ENCODE measurements at places on chromosomes 3 and 15.

DNA sequence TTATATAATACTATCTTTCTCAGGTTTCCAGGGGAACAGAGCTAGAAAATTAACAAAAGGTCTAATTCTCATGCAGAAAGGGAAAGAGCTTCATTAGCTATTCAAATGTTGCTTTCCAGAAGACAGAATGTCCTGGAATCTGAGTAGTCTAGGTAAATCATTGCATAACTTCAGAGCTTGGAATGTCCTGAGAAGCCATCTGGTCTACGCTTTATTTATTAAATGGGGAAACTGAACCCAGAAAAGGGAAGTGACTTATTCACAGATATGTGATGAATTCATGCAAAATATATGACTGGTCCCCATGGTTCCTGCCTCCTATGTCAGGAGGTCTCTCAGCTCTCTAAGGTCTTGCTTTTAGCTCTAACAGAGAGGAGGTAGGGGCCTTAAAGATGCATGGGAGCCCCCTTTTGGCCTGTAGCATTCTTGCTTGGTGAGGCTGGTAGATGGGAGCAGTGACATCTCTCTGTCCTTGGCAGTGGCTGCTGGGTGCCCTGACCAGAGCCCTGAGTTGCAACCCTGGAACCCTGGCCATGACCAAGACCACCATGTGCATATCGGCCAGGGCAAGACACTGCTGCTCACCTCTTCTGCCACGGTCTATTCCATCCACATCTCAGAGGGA is 99.2 kb downstream of the CEMIP start:
- no peak for DNase-seq

DNA sequence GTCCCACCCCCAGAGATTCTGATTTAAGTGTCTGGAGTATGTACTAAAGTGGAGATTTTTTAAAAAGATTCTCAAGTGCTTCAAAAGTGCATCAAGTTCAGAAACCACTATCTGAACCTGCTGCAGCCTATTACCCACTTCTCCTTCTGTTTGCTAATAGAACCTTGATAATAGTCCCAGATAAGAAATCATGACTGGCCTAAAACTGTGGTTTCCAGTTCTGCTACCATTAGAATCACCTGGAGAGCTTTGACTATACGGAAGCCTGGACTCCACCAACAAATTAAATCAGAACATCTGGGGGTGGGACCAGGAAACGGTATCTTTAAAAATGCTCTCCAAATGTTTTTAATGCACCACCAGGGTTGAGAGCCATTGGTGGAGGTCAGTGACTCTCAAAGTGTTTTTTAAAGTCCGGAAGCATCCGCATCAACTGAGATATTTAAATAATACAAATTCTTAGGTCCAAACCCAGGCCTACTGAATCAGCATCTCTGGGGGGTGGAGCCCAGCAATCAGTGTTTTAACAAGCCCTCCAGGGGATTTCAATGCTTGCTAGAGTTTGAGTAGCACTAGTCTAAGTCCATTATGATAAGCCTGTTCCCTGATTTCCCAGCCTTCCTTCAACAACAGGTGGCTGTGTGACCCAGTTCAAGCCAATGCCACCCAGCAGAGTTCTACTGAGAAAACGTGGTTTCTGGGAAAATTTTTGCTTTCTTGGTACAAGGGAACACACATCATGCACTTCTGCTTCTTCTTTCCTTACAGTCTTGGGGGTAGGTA is 45.4 kb upstream of the TIPARP start:
- no peak for DNase-seq

DNA sequence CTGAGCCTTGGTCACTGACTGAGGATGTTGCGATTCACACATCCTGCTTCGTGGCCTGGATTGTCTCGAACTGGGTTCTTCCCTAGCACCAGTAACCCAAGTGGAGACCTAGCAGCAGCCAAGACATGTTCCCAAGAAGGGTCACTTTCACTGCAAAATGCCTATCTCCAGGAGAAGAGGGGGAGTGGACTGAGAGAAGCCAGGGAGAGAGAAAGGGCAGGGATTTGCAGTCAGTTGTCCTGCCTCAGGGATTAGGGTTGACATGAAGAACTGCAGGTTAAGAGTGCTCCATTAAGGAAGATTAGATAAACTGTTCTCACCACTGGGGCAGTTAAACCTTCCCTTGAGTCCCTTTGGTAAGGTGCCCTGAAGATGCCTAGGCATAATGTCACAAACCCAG is 5.7 kb upstream of the CD276 start:
- DNase-seq = no peak

- DNase-seq = no peak
Observed at GRCh38 chr3:36248374-36248773, 131.9 kb upstream of the STAC start.

GRCh38 chr3:103218793-103219192 is 784.0 kb downstream of the ZPLD1 start:
- no peak for DNase-seq

DNA sequence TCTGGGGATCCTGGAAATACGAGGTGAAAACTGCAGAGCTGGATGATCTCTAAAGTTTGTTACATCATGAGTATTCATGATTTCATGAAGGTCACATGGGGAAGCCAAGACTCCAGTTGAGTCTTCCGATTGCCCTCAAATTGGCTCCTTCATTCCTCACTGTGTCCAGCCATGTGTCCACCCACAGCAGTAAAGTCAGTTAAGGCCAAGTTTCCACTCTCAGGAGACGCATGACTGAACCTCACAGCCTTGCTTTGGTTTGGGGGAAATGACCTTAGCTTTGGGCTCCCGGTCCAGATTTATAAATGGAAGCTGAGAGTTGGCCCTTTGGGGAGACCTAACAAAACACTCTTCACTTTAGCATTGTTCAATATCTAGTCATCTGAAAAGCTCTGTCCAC is 289.7 kb upstream of the MCTP2 start:
- no peak for DNase-seq

- DNase-seq = no peak
Observed at GRCh38 chr3:127566833-127567232, 23.7 kb downstream of the TPRA1 start.

DNA sequence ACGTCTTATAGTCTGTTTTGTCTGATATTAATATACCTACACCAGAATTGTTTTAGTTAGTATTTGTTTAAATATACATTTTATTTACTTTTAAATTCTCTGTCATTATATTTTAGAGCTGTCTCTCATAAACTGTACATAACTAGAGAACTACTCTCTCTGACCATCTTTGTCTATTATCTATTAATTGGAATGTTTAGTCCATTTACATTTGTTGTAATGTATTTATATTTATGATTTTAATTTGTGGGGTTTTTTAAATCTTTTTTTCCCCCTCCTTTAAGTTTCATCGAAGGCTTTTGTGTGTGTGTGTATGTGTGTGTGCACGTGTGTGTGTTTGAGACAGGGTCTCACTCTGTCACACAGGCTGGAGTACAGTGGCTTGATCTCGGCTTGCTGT is 47.1 kb downstream of the ITPR1 start:
- DNase-seq = no peak

- no peak for DNase-seq
Observed at GRCh38 chr15:23416349-23417276, 30.4 kb downstream of the GOLGA6L2 start.

DNA sequence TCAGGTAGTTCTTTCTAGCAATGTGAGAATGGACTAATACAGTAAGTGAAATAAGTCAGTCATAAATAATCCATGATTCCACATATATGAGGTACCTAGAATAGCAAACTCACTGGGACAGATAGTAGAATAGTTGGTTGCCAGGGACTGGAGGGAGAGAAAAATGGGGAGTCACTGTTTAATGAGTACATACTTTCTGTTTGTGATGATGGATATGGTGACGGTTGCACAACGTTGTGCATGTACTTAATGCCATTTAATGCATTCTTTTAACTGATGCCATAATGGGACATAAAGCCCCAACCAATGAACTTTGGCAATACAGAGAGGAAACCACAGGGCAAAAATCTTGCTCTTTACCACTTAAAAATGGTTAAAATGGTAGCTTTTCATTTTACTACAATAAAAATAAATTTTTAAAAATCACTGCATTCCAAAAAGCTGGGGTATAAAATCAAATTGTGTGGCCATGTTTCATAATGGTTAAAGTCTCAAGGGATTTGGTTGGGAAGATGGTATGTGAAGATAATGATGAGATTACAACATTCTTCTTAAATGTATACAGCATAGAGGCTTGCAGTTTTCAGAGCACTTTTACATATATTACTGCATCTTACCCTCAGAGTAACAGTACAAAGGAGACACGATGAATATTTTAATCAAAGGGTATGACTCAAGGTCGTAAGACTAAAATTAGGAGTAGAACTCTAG is 45.2 kb downstream of the ADAM10 start:
- no peak for DNase-seq

DNA sequence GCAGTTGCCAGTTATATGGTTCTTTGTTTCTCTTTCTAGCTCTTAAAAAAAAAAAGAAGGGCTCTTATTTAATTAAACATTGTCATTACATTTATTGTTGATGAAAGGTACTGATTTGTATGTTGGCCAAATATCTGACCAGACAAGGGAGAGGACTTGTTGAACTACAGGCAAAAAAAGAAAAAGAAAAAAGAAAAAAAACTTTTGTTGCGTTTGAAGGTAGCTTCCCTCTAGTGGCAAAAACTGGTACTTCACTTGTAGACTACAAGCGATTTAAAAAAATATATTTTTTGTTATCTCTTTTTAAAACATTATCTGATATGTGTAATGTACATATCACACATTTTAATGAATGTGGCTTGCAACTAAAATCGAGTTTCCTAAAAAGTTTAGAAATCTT is 280.6 kb downstream of the ROBO2 start:
- no peak for DNase-seq

DNA sequence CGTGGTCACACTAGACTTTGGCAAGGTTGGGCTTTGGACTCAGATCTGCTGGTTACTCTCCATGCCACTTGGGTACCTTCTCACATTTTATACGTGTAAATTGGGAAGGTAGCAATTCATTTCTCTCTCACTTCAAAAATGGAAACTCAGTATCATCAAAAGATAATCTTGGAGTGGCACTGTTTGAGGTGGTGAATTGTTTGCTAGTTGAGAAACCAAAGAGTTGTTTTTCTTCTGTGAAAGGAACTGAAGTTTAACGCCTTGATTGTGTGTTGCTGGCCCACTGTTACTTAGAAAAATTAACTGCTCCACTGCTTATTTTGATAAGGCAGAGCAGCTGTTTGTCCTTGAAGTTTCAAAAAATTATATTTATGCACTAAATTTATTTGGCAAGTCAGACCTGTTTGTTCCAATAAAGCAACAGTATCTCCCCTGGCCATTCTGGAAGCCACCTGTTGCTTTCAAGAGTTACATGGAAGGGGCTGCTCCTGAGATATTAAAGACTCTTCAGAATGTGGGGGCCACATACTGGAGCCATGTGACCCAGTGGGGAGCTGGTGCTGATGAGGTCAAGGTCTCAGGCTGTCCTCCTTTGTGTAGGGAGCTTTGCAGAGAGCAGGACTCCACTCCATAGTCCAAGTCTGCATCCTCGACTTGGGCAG is 16.2 kb downstream of the PLCL2 start:
- no peak for DNase-seq

DNA sequence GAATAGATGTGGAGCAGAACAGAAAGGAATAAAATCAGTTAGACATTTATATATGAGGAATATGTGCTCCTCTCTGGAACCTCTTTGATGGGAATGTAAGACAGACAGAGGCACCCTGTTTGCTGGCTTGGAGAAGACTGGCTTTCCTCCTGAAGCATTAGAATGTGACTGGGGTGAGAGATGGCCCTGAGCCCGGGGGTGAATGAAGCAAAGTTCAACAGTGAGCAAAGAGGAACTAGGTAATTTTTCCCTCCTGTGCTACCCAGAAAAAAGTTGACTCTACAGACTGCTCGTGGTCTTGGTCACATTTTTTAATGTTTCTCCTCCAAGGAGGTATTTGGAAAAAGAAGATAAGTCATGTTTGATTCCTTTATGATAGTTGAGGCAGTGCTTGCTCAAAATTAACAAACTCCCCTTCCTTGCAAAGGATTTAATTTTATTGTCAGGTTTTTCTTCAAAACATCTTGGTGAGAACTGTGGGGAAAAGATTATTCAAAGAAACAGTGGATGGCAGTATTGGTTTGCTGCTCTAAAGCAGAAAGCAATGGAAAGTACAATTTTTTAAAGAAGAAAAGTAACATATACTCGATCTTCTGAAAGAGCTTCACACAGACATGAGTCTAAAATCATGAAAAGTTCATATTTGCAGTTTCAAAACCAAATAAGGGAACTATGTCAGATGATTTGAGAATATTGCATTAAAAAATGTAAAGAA is 370.4 kb upstream of the CDIN1 start:
- no peak for DNase-seq

GRCh38 chr15:70528270-70528706 is 235.1 kb downstream of the UACA start:
- no peak for DNase-seq

DNA sequence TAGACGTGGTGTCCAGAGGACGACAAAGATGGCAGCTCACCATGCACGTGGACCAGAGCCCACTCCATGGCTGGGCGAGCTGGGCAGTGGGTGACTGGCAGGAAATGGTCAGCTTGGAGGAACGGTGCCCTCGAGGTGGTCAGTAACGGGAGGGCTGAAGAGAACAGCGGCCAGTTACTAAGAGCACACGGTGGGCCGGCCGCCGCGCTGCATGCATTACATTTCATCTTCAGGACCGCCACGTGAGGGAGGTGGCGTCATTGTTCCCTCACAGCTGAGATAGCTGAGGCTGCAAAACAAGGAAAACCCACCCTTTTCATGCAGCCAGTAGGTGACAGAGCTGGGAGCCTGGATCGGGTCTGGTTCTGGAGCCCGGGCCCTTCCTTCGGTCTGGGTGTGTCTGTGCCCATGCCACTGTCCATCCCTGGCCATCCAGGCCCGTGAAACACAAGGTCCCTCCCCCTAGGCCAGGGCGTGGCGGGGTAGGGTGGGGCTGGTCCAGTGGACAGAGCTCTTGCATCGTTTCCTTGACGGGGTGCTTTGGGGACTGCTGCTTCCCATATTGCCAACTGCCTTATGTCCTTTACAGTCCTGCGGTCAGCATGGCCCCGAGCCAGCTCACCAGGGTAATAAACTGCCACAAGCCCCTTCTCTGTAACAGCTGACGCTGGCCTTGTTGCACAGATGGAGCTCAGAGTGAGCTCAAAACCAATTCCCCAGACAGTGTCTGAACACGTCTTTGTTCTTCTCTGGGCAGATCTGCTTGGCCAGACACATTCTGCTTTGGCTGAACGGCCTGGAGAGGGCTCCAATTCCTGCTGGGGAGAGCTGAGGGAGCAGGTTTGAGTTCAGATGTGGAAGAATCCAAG is 51.8 kb downstream of the RGMA start:
- DNase-seq = no peak

DNA sequence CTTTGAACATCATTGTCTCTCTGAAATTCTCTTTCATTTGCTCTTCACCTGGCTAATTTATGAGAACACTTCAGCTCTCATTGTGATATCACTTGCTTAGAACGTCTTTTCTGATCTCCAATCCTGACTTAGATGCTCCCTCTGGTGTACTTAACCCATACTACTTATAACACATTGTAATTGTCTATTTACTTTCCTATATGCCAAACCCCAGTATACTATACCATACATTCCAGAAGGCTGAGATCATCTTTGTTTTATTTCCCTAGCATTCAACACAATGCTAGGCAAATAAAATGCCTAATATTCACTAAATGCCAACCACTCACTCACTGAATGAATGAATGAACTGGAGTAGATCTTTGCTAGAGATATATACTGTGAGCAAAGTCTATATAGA is 27.0 kb upstream of the PEX5L start:
- DNase-seq = no peak

GRCh38 chr3:159458010-159458409 is 530.6 kb upstream of the IL12A start:
- DNase-seq = peak; percentile 82

All from HTR-8/SVneo (cell line).